ENCODE measurements at places on chromosomes 16 and 17. TPM values are rescaled to one million over a fixed set of nuclear protein-coding genes. Genes with fewer than 3 reads are reported as not detected.

- DNase-seq = no peak
Measured at GRCh38 chr17:57881783-57882351, 32.0 kb upstream of the MRPS23 start.

GRCh38 chr17:7046127-7046724 is 2.3 kb upstream of the SLC16A11 start:
- DNase-seq = no peak

GNAO1 gene
- 0.24 TPM for polyA plus RNA-seq

- DNase-seq = no peak
Measured at GRCh38 chr17:43333433-43333943, 65.3 kb upstream of the ARL4D start.

SLC52A1 gene
- polyA plus RNA-seq = 1.4 TPM
